Neural progenitor cell (in vitro differentiated cells): ENCODE measurements at places on chromosomes 5 and 9.

DNA sequence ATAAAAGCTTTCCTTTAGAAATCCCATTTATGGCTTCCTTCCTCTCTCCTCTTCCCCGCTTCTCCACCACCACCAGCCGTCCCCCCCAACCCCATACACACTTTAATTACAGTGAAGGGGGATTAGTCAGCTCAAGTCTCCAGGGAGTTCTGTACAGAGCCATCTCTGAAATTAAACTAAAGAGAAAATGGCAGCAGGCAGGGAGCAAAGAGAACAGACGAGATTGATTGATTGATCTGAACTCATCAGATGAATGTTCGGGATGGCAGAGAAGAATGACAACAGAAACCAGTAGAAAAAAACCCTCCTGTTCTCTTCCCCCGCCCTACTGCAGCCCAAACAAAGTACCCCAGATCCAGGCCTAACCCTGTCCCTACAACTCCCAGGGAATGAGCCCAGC is 241.7 kb upstream of the PANK3 start:
- DNase-seq: no peak

DNA sequence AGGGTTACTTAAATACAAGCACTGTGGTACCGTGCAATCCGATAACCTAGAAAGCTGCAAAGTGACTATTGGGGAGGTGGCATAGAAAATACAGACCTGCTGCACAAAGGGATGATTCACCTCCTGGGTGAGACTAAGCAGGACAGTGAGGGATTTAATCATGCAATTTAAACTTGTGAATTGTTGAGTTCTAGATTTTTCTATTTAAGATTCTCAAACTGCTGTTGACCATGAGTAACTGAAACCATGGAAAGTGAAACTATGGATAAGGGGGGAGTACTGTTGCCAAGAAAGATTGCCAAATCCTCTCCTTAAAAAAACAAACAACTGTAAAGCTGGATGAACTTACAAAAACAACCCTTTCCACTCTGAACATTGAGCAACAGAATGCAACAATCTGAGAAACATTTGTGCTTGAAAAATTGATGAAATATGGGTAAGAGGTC is 61.5 kb upstream of the NUDT12 start:
- DNase-seq: no peak

- peak; percentile 39 for DNase-seq
These were observed 241.8 kb downstream of the CDH12 start for GRCh38 chr5:22611327-22611726.

- DNase-seq: no peak
These were observed 208.6 kb downstream of the DRD1 start for GRCh38 chr5:175235251-175235960.

DNA sequence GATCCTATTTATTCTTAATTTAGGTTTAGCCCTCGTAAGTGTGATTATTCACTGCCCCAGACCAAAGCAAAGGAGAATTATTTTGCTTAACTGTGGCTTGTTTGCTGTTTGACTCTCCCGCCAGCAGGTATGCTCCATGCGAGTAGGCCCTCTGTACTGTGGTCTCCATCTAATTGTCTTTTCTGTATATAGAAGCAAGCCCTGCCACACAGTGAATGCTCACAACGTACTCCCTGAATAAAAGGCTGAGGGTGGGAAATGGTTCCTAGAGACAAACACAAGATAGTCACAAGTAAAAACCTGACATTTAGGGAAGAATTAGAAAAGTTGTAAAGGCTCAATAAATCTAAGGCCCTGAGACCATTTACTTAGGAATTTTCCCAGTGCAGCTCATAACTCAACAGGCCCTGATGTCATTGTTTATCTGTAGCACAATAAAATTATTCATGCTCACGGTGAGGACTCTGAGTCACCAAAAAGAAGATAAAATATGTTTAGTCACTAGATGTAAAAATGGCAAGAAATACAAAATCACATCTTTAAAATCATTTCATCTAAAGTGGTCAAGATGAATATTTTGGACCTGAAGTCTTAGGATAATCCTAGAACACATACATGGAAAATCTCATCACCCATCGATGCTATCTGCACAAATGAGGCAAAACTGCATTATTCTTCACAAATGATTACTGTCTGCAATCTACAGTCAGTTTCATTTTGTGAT is 473.2 kb downstream of the ENC1 start:
- no peak for DNase-seq

DNA sequence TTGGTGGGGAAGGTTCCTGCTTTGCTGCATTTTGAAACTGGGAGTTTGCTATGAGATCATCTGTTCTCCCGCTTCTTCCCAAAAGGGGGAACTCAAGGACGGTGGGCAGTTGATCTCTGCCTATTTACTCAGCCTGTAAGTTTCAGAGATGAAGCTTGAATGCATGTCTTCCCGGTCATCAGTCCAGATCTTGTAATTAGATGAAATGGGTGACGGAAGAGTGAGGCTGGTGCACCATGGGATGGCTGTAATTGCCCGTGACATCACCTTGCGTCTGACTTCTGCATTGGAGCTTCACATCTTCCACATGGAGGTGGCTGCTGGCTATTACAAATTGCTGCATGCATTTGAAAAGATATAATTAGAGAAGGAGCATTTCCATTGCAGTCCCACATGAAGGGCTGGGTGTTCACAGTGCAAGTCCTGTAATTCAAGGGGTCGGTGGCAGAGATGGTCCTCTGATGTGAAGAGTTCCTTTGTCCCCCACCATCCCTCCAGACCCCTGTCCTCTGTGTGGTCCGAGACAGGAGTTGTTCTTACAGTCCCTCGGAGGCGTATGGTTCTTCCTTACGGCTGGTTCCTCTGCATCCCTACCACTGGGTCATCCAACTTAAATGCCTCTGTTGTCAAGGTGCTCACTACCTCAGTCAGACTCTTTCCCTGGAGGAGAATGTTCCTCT is 72.9 kb downstream of the ZNF618 start:
- no peak for DNase-seq

GRCh38 chr9:14350349-14350728 is 36.4 kb upstream of the NFIB start:
- no peak for DNase-seq
